ENCODE measurements at places on chromosomes 1 and 21.

GRCh38 chr1:175887981-175888428 lies 144.6 kb upstream of the TNR start:
- DNase-seq: peak; percentile 6

DNA sequence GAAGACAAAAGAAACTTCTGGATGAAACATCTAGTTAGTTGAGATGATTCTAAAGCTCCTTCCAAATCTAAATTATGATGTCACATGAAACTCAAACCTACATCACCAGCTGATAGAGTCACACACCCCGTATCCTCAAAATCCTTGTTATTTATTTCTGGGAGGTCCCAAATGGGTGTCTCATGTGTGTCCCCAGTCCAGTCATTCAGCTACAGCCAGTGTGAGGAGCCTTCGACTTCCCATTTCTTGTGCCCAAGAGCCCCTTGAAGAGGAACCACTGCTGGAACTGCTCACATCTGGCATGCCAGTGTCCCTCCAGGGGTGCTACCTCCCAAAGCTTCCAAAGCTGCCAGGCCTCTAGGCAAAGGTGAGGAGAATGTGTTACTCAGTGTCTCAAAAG lies 32.5 kb upstream of the KCNA3 start:
- no peak for DNase-seq

DNA sequence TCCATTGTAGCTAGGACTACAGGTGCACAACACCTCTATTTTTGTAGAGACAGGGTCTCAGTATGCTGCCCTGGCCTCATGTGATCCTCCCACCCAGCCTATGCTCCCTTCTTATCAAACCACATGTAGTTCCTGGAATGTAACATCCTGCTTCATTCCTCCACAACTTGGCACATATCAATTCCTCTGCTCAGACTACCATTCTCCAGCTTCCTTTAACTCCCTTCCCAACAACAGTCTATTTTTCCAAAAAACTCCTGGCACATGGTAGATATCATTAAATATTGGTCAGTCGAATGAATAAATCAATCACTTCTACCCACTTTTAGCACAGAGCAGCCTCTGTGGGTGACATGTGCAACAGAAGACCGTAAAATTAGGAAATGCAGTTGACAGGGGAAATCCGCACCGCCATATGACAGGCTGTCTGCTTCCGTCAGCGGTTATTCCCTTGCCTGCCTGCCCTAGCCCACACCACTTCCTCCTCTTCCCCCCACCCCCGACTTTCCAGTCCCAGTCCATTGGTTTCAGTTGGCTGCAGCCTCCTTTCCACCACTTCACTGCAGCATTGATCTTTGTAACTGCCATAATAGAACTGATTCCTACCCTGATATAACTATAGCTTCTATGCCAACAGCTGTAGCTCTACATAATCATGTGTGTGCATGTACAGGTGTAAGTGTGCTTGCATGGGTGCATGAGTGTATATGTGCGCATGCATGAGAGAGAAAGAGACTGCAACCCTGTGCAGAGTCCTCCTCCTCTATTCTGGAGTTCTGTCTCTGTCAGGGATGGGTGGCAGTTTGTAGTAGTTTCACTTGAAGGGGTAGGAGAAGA lies 6.8 kb upstream of the AKR1A1 start:
- peak; percentile 65 for DNase-seq

GRCh38 chr1:97143236-97143882 lies 421.8 kb downstream of the PTBP2 start:
- DNase-seq: no peak

DNA sequence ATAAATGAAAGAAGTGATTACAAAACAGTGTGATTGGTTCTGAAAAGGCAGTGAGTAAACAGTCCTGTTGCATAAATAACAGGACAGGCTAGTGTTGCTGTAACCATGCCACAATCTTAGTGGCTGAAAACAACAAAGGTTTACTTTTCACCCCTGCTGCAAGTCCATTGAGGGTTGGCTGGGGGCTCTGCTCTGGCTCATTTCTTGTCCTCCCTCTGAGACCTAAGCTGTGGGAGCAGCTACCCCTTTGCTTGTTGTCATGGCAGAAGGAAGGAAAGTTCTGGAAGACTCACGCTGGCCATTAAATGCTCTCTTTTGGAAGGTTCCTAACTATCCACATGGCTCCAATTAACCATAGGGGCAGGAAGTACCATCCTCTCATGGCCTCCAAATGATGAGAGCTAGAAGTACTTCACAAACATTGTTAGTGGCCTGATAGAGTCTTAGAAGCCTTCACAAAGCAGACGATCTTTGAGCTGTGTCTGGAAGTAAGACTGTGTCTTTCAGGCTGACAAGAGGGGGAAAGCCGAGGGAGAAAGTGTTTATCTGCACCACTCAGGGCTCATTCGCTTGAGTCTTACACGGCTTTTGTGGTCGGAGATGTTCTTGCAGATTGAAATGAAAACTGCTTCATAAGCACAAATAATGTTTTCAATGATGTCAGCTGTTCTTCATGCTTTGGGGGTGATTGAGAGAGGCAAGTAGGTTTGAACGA lies 11.9 kb downstream of the RCSD1 start:
- no peak for DNase-seq

- DNase-seq: no peak
Observed at GRCh38 chr1:38231941-38232340, 185.3 kb upstream of the POU3F1 start.

- DNase-seq: no peak
Observed at GRCh38 chr1:73096841-73097240, 814.5 kb upstream of the NEGR1 start.

GRCh38 chr1:47664356-47664755 lies 226.5 kb downstream of the FOXD2 start:
- no peak for DNase-seq

DNA sequence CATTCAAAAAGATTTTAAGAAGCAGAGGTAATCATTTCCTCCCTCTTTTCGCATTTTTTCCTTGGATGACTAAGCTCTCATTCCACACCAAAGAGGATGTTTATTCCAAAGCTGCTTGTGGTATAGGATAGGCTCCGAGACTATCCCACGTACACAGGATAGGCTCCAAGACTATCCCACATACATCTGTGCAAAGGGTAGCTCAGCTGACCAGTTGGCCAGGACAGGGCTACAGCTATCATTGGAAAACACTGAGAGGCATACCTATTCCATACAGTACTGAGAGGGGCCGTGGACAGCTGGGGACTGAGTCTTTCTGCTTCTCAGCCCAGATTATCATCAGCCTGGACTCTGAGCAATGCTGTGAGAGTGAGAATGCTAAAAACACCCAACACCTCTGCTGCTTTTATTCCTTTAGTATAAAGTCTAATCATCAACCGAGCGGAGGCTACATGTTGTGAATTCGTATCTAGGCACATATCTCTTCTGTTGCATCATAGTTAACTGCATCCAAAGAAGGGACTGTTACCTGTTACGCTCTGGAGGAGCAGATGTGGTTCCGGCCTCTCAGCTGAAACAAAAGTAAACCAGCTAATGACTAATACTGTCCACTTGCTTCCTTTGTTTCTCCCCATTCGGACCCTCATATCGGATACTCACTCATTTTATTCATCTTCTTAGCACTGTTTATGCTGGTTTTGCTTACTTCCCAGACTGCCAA lies 141.0 kb downstream of the TNFSF18 start:
- no peak for DNase-seq

DNA sequence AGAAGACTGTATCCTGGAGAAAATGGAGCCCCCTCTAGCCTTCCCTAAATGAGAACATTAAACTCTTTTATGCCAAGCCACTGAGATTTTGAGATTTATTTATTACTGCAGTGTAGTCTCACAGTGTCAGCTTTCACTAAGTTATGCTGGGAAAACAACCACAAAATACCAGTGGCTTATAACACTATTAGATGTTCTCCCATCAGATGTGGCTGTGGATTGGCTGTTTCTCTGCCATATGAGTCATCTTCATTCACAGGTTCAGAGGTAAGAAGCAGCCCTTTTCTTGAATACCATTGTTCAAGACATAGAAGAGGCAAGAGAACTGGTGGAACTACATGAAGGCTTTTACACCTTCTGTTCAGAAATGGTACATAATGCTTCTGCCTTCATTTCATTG lies 32.1 kb upstream of the ST6GALNAC5 start:
- no peak for DNase-seq

DNA sequence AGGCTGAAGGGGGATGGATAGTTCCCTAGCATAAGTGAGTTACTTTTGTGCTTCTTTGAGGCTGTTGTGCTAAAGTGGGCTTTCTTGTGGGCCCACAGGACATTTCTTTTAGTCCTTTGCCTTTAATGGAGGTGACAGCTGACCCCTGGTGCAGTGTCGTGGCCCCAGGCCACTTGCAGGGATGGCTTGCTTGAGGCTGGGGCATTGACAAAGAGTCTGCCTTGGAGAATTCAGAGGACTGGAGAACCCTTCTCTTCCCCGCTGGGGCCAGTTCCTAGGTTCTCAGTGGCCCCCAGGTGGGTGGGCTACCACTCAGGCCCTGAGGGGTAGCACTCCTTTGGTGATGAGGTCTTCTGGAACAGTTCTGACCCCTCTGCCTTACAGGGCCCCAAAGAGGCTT lies 12.8 kb downstream of the ABCG1 start:
- DNase-seq: no peak

- no peak for DNase-seq
Observed at GRCh38 chr1:22398656-22399420, 52.8 kb upstream of the ZBTB40 start.

DNA sequence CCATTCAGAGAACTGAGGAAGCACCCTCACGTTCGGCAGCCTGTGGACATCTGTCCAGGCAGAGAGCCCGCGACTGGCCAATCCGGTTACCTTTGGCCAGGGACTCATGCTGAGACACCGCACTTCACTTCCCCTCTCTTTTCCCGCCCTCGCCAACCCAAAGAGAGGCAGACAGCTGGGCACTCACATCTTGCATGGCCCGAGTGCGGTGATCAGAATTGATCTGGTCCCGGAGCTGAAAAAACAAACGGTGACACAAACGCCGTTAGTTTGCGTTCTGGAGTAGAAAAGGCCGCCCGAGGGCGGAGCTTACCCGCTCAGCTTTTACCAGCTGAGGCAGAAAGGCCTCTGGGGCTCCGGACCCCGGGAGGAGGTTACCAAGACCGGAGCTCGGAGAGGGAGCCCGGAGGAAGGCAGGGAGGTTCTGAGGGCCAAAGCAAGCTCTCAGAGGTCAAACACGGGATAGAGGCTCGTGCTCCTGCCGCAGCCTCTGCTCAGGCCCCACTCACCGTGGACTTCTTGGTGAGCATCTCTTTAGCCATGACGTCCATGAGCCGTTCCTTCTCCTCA lies 376 bp downstream of the SF3A3 start:
- peak; percentile 46 for DNase-seq

DNA sequence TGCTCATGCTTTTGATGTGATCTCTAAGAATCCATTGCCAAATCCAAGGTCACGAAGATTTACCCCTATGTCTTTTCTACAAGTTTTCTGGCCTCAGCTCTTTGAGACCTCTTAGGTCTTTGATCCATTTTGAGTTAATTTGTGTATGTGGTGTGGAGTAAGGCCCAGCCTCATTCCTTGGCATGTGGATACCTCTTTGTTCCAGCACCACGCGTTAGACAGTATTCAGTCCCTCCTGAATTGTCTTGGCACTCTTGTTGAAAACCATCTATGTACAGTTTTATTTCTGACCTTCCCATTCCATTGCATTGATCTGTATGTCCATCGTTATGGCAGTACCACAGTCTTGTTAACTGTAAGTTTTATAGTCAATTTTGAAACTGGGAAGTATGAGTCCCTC lies 8.0 kb upstream of the FTCD start:
- DNase-seq: no peak

- no peak for DNase-seq
Observed at GRCh38 chr1:210527091-210527490, 198.4 kb downstream of the HHAT start.

DNA sequence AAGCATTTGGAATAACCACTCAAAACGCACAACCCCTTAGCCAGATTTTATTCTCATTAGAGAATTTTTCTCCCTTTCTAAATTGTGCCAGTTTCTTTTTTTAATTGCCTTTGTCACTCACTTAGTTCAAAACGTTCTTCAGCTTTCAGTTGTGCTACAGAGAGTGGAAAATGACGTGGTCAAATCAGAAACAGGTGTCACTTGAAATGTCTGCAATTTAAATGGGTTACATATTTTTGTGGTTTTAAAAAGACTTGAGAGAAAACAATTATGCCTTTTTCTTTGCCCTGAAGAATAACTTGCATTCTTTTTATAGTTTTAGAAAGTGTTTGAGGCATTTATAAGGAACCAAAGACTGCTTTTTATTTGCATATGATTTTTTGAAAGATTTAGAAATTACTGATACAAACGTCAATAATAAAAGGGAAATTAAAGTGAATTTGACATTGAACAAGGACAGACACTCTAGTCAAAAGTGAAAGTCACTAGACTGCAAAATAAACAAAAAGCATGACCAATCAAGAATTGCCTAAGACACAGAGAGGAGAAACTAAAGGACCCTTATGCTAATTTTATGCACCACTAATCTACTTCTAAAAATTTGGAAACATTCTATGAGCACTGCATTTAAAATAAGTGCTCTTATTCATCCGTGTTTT lies 191.0 kb downstream of the TPR start:
- no peak for DNase-seq

All from stimulated activated CD4-positive, alpha-beta T cell treated with anti-CD3 and anti-CD28 coated beads, Interleukin-4, amount 100 ng/mL, for 1 hour (primary cell).